ENCODE measurements at places on chromosomes 5 and 9.

DNA sequence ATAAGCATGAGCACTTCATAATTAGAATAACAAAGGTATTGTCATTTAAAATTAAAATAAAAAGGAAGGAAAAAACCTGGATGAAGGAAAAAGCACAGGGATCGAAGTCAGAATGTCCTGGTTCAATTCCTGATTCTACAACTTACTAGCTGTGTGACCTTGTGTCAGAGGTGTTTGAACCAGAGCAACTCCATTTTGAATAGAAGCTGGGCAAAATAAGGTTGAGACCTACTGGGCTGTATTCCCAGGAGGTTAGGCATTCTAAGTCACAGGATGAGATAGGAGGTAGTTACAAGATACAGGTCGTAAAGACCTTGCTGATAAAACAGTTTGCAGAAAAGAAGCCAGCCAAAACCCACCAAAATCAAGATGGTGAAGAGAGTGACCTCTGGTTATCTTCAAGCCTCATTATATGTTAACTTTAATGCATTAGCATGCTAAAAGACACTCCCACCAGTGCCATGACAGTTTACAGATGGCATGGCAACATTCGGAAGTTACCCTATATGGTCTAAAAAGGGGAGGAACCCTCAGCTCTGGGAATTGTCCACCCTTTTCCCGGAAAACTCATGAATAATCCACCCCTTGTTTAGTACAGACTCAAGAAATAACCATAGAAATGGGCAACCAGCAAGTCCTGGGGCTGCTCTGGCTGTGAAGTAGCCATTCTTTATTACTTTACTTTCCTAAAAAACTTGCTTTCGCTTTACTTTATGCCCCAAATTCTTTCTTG lies 412.7 kb downstream of the PIK3R1 start:
- DNase-seq: no peak
- no peaks in the 10 kb centered on the region for H3K27me3 ChIP-seq
- H3K36me3 ChIP-seq: no peaks in the 10 kb centered on the region
- H3K4me1 ChIP-seq: no peaks in the 10 kb centered on the region
- H3K4me3 ChIP-seq: no peak overlapping the region
- H3K27ac ChIP-seq: no peak overlapping the region

- no peak overlapping the region for H3K4me3 ChIP-seq
- H3K27me3 ChIP-seq: peaks cover 88% of the 10 kb centered on the region
- no peaks in the 10 kb centered on the region for H3K36me3 ChIP-seq
- no peak for DNase-seq
Observed at GRCh38 chr9:99826579-99826978, 4.9 kb downstream of the NR4A3 start.

DNA sequence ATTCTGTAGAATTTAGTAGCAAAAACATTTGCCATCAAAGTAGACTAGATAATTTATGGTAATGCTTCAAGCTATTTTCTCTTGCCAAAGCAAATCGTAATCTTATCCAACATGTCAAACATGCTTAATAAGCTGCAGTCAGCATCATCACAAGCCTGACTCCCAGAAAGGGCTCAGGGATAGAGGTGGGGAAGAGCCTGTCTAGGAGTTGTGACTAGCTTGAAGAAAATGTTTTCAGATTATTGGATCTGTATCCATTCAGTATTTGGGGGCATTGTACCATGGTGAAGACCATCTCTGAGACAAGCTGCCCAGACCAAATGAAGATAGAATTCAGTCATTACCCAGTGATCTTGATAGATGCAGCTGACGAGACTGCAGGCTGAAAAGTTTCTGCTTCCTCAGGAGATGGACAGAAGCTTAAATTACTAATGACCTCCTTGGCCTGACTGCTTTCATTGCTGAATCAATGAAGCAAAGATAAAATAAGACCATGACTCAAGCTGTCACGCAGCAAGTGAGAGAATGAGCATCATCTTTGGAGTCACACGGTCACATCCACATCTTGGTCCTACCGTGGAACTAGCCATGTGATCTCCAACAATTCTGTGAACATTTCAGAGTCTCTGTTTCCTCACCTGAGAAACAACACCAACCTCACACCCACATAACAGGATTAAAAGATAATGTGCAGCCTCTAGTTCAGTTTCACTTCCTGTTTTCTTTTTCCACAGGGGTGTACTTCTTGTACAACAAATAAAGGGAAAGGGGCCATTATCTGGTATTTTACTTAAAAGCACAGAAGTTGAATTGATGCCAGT lies 9.4 kb downstream of the ERAP2 start:
- no peak overlapping the region for H3K27ac ChIP-seq
- no peak overlapping the region for H3K4me3 ChIP-seq
- no peaks in the 10 kb centered on the region for H3K4me1 ChIP-seq

GRCh38 chr5:1418921-1419280 lies 26.3 kb downstream of the SLC6A3 start:
- H3K4me1 ChIP-seq: no peaks in the 10 kb centered on the region
- no peak overlapping the region for H3K27ac ChIP-seq
- DNase-seq: no peak
- no peaks in the 10 kb centered on the region for H3K36me3 ChIP-seq

- no peaks in the 10 kb centered on the region for H3K27me3 ChIP-seq
- no peaks in the 10 kb centered on the region for H3K36me3 ChIP-seq
- no peak overlapping the region for H3K4me3 ChIP-seq
Observed at GRCh38 chr9:34601937-34602573, 9.8 kb downstream of the RPP25L start.

DNA sequence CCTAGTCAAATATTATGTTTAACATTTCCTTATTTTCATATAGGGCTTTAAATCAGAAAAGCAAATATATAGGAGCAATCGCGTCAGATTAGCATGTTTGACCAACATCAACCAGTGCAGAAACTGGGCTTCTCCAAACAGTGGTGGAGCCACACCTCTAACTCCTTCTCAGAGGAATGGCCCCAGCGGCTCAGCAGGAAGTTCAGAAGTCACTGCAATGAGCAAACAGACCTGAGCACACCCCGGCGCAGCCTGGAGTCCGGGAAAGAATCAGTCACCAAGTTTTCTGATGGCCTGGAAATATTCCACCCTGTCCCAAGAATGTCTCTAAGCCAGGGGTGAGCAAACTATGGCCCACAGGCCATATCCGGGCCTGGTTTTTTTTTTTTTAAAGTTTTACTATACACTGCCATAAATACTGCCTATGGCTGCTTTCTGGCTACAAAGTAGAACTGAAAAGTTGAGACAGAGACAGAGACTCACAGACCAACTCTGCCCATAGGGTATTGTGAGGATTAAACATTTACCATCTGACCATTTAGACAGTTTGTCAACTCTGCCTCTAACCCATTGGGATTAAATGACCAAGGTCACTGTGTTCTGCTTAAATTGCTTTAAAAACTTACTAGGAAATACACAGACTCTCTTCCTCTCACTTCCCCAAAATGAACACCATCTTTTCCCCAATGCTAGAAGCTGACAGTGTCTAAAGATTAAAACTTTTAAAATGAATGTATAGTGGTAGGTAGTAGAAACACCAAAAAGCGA lies 5.4 kb downstream of the GOLM1 start:
- peaks cover 20% of the 10 kb centered on the region for H3K4me1 ChIP-seq
- peak; percentile 89 for DNase-seq
- H3K27me3 ChIP-seq: no peaks in the 10 kb centered on the region
- H3K27ac ChIP-seq: peak overlapping the region; percentile 87

DNA sequence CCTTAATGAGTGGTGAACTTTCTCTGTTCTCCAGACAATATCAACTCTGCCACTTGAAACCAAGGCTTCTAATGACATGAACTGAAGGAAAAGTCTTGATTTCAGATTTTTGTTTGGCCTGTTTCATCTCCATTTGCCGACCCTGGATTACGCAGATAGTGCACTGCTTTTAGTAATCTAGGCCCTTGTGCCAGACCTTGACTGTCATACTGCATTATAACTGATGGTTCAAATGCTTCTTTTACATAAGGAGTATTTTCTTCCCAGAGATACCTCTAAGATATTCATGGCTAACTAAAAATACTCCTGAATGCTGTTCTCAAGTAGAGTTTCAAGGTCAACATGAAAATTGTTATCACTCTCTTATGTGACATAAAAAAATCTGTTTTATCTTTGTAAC lies 238.7 kb upstream of the SEMA6A start:
- no peaks in the 10 kb centered on the region for H3K4me1 ChIP-seq
- H3K27me3 ChIP-seq: no peaks in the 10 kb centered on the region
- no peaks in the 10 kb centered on the region for H3K36me3 ChIP-seq
- no peak overlapping the region for H3K27ac ChIP-seq
